H1 (cell line): ENCODE measurements at places on chromosomes 5 and 9. TPM values are rescaled to one million over a fixed set of nuclear protein-coding genes. Genes with fewer than 3 reads are reported as not detected.

CDO1 gene
- polyA plus RNA-seq = 29.5 and 47.1 TPM in 2 replicates

DOK3 gene
- polyA plus RNA-seq = 4.2 and 6.3 TPM in 2 replicates

NUTM2F gene
- polyA plus RNA-seq = 0.06 and 0.28 TPM in 2 replicates

SPINK1 gene
- 1.3 TPM in 2 replicates for polyA plus RNA-seq

WWC1 gene
- polyA plus RNA-seq = 16.4 and 19.5 TPM in 2 replicates
